Placental pericyte (primary cell): ENCODE measurements at places on chromosomes 1 and 21. TPM values are rescaled to one million over a fixed set of nuclear protein-coding genes. Genes with fewer than 3 reads are reported as not detected.

Gene ZNF648
- total RNA-seq, result under 0.01 TPM in 1 of 2 replicates, not detected in the other

Gene SPRR4
- not detected in 2 replicates for total RNA-seq

Gene MYOC
- total RNA-seq, result not detected in 2 replicates

Gene NMNAT2
- total RNA-seq, result 0.22 and 6.0 TPM in 2 replicates

Gene C1orf105
- not detected in 2 replicates for total RNA-seq

Gene GPR161
- total RNA-seq, result 8.3 and 17.2 TPM in 2 replicates

Gene CELA3A
- total RNA-seq, result not detected in 2 replicates

Gene C8A
- total RNA-seq, result not detected in 2 replicates
